ENCODE measurements at places on chromosomes 6 and 20.

DNA sequence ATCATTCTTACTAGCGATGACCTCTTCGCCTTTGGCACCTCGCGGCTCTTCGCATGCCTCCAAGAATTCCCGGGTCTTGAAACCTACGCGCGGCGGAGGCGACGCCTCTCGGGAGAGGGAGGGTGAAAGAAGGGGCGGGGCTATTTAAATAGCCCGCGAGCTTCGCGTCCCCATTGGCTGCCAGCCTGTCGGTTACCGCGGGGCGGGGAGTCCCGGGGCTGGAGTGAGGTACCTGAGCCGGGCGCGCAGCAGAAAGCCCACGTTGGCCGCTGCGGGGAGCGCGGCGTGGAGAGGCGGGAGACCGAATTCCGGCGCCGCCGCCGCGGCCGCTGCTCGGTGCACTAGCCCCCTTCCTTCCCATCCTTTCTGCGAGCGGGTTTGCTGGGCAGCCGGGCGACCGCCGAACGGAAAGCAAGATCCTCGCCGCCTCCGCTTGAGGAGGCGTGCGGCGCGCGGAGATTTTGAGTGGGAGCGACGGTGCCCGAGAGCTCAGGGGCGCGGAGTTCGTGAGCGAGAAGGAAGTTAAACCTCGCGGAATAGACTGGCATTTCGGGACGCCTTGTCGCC, at the start of gene BMP6:
Gene BMP6, plus strand, starts transcription at position 251 of the 567 bp plus-strand sequence. CDS start 857 bp downstream, outside the sequence.
- DNase-seq = peak; percentile 34

- no peak for DNase-seq
Measured at GRCh38 chr6:125439512-125439911, 137.7 kb upstream of the HDDC2 start.

- no peak for DNase-seq
Measured at GRCh38 chr6:152472325-152472724, 164.8 kb downstream of the SYNE1 start.

GRCh38 chr6:14638906-14639761, 521.6 kb downstream of the CD83 start:
- no peak for DNase-seq

- DNase-seq = no peak
Measured at GRCh38 chr6:89299466-89299850, 15.6 kb downstream of the GABRR2 start.

DNA sequence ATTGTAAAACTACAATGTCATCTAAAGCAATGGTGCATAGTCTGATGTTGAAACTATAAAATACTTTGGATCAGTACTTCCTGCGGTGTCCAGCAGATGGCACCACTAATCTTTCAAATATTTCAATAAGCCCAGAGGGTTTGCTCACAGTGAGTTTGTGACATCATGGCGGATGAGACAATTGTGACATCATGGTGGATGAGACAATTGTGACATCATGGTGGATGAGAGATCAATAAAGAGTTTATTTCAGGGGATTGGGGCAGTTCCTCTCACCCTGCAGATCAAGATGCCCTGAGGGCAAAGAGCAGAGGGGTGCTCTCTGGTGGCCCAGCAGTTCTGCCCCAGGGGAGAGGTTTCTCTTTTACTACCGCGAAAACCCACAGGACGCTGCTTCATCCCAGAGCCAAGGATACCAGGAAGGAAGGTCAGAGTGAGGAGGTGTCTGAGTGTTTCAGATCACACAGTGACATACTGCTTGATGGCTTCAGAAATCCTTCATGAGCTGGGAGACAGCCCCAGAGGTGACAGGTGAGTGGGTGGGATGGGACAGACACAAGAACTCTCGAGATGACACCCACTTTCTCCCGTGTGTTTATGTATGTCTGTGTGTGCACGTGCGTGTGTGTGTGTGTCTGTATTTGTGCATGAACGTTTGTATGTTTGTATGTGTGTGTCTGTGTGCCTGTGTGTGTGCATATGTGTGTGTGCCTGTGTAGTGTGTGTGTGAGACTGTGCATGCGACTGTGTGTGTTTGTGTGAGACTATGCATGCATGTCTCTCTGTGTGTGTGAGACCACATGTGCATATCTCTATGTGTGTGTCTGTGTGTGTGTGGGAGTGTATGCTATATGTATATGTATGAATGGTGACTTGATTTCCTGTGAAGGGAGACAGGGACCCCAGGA, 7.3 kb upstream of the ULBP2 start:
- peak; percentile 26 for DNase-seq

DNA sequence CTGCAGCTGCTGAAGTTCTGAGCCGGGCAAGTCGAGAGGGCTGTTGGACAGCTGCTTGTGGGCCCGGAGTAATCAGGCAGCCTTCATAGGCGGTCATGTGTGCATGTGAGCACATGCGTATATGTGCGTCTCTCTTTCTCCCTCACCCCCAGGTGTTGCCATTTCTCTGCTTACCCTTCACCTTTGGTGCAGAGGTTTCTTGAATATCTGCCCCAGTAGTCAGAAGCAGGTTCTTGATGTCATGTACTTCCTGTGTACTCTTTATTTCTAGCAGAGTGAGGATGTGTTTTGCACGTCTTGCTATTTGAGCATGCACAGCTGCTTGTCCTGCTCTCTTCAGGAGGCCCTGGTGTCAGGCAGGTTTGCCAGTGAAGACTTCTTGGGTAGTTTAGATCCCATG, 21.2 kb upstream of the MAPK13 start:
- DNase-seq = no peak

GRCh38 chr20:44624743-44625271, 26.7 kb downstream of the ADA start:
- no peak for DNase-seq

DNA sequence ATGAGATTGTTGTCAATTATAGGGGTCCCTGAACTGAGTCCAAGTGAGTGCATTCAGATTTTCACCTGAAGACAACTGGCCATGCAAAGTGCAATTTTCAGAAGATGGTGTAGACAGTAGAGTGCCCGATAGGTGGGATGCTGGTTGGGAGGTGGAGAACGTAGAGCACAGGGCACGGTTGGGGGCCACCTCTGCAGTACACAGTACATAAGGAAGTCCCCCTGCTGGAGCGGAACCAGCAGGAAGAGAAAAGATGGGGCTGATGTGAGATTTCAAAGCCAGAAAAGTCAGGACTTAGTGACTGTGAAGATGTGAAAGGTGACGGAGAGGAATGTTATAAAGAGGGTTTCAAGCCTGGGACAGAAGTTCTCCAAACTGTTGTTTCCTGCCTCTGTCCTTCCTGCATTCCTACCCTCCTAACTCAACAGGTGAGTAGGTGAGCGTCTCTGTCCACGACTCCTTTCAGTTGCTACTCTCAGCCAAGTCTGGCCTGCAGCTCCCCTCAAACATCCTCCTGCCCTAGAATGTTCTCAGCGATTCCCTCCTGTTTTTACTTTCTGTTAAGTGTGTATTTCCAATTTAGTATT, 330.8 kb downstream of the PRL start:
- DNase-seq = no peak

- DNase-seq = no peak
Measured at GRCh38 chr6:167499161-167499660, 174.3 kb downstream of the TTLL2 start.

- peak; percentile 46 for DNase-seq
Measured at GRCh38 chr20:4607287-4607713, 114.4 kb upstream of the PRND start.

- DNase-seq = no peak
Measured at GRCh38 chr6:74755778-74756177, 450.1 kb downstream of the COL12A1 start.

- DNase-seq = no peak
Measured at GRCh38 chr20:19761841-19762240, 3.8 kb downstream of the RIN2 start.

DNA sequence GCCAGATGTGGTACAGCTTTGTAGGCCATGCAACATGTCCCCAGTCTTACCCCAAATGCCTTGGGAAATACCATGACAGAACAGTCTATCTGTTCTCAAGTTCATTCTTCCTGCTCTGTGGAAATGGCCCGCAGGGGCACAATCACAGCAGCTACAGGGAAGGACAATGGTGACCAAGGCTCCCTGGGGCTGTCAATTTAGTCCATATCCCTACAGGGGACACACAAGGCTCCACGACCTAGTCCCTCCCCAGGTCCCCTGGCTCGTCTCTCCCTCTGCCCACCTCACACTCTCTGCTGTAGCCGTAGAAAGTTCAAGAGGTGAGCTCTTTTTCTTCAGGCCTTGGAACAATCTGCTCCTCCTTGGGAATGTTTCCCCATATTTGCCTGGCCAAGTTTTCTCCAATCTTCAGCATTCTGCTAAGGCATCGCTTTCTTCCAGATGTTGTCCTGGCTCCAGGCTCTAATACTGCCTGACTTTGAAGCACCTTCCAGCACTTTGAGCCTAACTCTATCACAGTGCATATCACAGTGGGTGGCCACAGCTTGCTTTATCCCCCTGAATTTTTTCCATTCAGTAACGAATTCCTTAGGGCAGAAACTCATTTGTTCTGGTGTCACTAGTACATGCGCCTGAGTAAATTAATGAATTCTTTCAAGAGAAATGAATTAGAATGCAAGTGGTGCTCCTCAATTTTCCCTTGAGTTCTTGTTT, 92.6 kb downstream of the MAP3K7 start:
- no peak for DNase-seq

GRCh38 chr20:58551631-58552030, 36.4 kb upstream of the APCDD1L start:
- no peak for DNase-seq

- no peak for DNase-seq
Measured at GRCh38 chr20:34562641-34563040, 4.1 kb downstream of the MAP1LC3A start.

GRCh38 chr20:49562311-49563014, 5.5 kb downstream of the PTGIS start:
- no peak for DNase-seq

DNA sequence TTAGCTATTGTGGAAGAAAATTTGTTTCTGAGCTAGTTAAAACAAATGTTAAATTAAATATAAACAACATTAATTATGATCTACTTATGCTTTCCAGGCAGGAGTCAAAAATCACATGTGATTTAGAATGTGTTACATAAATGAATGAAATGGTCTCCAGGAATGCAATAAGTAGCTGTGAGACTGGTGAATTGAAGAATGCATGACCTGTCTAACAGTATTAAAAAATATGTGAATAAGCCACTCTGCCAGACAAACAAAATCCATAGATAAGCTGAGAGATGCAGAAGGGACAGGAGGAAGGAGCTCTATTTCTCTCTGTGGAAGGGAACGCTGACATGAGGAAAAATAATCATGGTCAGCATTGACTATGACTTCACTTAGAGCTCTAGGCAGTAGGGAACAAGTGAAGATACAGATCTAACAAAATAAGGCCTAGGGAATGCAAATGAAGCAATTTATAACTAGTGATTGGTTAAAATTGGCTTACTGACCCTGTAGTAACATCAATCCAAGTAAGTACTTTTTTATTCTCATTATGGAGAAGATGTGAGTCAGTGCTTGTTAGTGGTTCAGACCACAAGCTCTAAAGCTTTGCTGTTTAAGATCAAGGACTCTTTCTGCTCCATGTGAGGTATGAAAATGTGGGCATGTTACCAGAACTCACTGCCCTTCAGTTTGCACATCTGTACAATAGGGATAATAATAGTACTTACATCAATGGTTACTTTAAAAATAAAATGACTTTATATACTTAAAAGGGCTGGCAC, 432.6 kb downstream of the MMUT start:
- DNase-seq = no peak

- peak; percentile 27 for DNase-seq
Measured at GRCh38 chr6:2245877-2246863, 765 bp upstream of the GMDS start.

GRCh38 chr6:140462453-140463311, 1088.2 kb upstream of the CITED2 start:
- no peak for DNase-seq

GRCh38 chr6:40163924-40164323, 229.7 kb upstream of the MOCS1 start:
- no peak for DNase-seq

DNA sequence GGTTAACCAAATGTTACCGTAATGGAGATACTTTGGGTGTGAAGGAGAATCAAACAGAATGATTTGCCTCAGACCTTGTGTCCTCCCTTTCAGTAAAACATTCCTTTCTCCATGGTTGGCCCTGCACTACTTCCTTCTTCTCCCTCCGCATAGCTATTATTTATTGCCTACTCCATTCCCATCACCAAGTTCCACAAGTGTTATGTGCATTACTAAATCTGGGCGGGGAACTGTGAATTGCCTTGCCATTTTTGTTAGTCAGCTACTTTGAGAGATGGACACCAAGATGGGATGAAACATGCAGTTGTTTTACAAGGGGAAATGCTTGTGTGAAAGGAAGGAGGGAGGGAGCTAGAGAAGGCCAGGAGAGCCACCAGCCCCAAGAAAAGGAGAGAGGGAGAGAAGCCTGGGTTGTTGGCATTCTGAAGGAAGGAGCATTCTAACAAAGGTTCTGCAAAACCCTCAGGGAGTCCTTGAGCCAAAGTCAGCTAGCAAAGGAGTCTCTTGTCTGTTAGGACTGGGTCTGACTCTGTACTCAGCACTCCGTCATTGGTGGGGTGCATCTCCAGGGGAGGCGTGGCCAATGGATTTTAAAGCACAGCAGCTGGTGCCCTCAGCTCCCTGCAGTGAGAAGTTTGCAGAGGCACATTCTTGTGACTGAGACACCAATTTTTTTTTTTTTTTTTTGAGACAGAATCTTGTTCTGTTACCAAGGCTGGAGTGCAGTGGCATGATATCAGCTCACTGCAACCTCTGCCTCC, 83.6 kb upstream of the CHD6 start:
- DNase-seq = no peak

DNA sequence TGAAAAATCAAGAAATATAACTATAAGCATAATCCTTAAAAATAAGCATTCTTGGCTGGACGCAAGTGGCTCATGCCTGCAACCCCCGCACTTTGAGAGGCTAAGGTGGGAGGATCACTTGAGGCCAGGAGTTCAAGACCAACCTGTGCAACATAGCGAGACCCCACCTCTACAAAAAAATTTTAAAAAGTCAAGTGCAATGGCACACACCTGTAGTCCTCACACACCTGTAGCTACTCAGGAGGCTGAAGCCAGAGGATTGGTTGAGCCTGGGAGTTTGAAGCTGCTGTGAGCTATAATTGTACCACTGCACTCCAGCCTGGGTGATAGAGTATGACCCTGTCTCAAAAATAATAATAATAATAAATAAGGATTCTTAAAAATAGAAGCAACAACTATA, 109.0 kb downstream of the KHDC1L start:
- DNase-seq = no peak

- DNase-seq = no peak
Measured at GRCh38 chr6:20180935-20181334, 31.3 kb downstream of the MBOAT1 start.

- DNase-seq = no peak
Measured at GRCh38 chr6:73537677-73538076, 16.8 kb upstream of the EEF1A1 start.
